ENCODE measurements at places on chromosomes 3 and 15.

DNA sequence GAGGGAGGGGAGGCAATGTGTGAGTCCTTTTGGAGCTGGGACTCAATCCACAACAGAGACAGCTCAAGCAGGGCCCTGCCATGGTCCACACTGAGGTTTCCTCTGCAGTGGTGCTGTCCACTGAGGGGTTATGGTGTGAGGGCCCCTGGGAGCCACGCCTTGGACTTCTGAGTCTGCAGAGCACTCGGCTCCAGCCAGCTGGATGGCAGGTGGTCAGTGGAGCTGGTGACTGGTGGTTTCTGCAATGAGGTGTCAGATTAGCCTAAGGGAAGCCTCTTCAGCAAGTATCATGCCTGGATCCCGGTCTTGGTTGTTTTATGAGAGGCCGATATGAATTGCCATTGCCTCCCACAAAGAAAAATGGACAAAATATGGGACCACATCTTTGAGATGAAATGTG is 21.7 kb downstream of the LSM3 start:
- no peak for DNase-seq

GRCh38 chr3:96267577-96267976 is 546.8 kb upstream of the EPHA6 start:
- no peak for DNase-seq

DNA sequence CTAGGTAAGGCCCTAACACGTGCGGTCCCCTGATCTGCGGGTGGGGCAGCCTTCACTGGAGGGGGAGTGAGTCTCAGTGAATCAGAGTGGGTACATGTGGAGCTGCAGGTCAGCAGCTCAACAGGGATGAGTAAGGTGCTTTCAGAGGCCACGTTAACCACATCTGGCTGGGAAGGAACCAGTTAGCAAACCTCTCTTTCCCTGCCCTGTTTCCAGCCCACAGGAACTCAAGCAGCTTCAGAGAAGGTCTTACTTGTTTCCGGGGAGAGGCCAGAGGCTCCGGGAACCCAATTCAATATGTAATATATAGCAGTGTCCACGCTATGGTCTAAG is 175.3 kb downstream of the XXYLT1 start:
- DNase-seq = no peak

DNA sequence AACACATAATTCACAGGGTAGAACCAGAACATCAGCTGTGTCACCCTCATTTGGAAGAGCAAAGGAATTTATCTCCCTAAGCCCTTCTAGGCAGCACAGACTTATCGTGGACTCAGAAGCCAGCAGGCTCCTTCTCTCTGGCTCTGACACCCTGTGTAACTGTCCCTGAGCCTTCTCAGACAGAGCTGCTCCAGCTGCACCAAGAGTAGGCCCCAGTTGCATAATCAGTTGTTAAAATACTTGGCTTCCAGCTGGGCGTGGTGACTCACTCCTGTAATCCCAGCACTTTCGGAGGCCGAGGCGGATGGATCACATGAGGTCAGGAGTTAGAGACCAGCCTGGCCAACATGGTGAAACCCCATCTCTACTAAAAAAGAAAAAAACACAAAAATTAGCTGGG is 49.4 kb upstream of the ACVR2B start:
- DNase-seq = no peak

DNA sequence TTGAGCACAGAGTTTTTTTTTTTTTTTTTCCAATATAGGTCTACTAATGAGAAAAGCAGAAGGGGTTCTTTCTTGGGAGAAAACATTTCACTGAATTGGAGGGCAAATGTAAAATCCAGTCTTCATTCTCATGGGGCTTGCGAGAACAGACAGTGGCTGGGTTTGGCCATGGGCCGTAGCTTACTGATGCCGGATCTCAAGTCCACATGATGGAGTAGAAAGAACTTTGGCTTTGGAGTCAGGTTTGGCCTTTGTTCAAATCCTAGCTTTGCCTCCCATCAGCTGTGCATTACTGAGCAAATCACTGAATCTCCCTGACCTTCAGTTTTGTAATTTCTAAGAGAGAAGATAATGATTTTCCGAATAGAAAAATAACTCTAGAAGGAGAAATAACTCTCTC is 59.7 kb downstream of the LMCD1 start:
- no peak for DNase-seq

GRCh38 chr15:35040339-35041255 is 44.5 kb downstream of the NANOGP8 start:
- no peak for DNase-seq

DNA sequence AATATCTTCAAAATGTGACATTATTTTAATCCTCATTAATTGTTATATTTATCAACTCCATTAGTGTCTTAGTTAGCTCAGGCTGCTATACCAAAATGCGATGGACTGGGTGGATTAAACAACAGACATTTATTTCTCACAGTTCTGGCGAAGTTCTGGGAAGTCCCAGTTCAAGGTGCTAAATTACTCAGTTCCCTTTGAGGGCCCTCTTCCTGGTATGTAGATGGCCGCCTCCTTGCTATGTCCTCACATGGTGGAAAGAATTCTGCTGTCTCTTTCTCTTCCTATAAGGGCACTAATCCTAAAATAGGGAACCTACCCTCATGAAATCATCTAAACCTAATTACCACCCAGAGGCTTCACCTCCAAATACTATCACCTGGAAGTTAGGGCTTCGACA is 38.8 kb upstream of the DUT start:
- DNase-seq = no peak

DNA sequence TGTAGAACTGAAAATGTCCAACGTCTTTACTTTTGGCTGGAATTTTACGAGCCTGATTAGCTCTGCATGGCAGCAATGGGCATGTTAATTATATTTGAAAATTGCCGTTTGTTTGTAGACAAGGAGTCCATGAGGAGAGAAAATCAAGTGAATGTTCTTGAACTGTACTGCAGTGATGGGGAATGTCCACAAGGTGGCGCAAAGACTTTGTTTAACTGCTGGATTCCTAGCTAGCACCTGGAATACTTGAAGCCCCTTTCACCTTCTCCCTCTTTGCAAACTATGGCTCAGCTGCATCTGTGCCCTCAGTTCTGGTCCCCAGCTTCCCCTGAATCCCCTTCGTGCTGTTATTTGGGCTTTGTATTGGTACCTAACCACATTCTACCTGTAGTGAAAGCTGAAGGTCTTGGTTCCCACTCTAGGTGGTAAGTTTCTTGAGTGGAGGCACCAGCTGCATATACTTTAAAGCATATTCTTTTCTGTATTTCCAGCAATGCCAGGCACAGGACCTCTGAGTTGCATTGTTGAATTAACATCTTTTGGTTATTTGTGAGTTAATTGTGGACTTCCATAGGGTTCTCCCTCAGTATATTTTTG is 25.3 kb downstream of the EXOG start:
- DNase-seq = peak; percentile 18

GRCh38 chr3:178275311-178275710 is 260.9 kb upstream of the KCNMB2 start:
- no peak for DNase-seq

- no peak for DNase-seq
Measured at GRCh38 chr3:127590282-127590592, 296 bp downstream of the TPRA1 start.

DNA sequence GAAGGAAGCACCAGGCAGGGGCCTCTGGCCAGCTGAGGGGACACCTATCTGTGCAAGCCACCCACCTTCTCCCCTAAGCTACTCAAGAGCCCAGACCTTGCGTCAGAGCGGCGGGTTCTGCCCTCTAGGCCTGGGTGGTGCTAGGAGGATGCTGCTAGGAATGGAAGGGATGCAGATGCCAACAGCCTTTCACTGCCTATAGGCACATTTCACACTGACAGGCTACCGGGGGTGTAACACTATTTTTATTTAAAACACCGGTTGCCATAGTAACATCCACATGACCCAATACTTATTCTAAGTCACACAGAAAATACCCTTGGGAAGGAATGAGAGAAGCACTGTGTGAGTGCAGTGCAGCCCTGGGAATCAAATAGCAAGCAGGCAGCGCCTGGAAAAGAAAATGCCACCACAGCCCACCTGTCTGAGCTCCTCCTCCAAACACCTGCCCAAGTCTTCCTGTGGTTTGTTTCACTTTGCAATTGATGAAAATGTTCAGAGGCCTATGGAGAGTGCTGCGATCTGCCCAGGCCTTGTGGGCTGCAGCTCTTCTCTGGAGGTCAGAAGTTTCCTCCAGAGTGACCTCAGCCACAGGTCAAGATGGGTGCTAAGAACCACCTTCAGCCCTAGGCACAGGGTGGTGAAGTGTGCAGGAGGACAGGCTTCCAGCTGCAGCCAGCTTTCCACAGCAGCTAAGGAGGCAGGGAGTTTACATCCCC is 113.5 kb upstream of the TOPAZ1 start:
- DNase-seq = no peak

DNA sequence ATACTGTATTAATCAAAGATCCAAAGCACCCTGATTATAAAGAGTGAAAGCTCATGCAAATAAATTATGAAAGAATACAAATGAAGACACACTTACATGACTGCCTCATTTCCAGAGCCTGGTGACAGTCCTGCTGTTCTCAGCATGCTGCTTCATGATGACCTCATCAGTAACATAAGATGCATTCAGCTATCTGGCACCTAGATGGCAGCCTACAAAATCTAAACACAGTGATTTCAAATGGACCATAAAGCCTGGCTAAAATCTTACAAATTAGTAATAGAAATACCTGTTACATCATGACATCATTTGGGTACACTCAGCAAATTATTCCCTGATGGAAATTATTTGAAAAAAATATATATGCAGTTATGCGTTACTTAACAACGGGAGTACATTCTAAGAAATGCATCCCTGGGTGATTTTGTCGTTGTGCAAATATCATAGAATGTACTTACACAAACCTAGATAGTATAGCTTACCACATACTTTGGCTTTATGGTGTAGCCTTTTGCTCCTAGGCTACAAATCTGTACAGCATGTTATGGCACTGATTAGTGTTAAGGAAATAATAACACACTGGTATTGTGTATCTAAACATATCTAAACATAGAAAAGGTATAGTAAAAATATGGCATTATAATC is 207.2 kb downstream of the EPHA3 start:
- DNase-seq = no peak

DNA sequence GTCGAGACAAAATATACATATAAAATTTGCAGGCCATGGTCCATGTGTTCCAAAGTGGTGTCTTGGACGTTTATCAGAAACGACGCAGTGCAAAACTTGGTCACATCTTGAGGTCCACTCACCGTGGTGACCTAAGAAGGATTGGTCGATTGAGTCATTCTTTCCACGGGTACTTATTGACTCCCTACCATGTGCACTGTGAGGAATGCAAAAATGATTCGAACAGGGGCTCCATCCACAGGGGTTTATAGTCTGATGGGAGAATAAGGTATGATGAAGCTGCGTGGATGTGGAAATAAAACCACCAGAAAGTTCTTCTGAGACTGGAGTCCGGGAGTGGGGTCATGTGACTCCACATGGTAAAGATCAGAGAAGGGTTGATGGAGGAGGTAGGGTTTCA is 185.2 kb downstream of the ITPR1 start:
- DNase-seq = no peak

DNA sequence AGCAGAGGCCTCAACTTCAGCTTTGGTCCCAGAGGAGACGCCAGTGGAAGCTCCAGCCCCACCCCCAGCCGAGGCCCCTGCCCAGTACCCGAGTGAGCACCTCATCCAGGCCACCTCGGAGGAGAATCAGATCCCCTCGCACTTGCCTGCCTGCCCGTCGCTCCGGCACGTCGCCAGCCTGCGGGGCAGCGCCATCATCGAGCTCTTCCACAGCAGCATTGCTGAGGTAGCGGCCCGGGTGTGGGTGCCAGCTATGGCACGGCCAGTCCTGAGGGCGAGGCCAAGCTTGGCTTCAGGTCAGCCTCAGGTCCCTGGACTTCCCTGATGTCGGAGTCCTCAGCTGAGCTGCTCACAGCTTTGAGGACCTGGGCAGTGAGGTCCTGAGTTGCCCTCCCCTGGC is 5.7 kb upstream of the STAB1 start:
- DNase-seq = no peak

GRCh38 chr3:26171006-26171405 is 381.1 kb downstream of the OXSM start:
- no peak for DNase-seq

GRCh38 chr3:25044762-25045710 is 383.0 kb upstream of the RARB start:
- no peak for DNase-seq

- DNase-seq = no peak
Measured at GRCh38 chr3:151460228-151460627, 633 bp downstream of the IGSF10 start.

GRCh38 chr3:130425484-130425883 is 80.0 kb downstream of the COL6A5 start:
- no peak for DNase-seq

GRCh38 chr15:67564021-67564967 is 21.8 kb downstream of the MAP2K5 start:
- no peak for DNase-seq

DNA sequence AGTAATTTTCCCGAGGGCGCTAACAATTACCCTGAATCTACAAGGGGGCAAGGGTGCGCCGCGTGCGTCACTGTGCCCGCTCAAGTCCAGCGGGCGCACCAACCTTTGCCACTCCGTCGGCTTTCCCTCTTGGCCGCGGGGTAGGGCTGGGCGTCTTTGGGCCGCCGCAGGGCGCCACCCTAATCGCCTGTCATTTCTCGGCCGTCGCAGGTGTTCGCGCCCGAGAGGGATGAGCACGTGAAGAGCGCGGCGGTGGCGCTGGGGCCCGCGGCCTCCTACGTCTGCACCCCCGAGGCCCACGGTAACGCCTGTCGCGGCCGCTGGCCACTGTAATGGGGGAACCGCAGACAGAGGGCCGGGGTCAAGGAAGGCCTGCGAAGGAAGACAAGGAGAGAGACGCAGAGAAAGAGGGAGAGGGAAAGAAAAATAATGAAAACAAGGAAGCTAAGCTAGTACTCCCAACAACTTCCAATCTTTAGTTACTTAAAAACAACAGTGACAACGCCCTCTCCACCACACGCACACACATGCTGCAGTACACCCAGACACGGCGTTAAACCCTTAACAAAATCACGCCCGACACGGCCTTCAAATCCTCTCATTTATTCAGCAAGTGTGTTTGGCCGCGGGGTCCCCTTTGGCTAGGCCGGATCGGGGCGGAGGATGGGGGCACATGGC is 3.8 kb downstream of the SKOR1 start:
- no peak for DNase-seq

DNA sequence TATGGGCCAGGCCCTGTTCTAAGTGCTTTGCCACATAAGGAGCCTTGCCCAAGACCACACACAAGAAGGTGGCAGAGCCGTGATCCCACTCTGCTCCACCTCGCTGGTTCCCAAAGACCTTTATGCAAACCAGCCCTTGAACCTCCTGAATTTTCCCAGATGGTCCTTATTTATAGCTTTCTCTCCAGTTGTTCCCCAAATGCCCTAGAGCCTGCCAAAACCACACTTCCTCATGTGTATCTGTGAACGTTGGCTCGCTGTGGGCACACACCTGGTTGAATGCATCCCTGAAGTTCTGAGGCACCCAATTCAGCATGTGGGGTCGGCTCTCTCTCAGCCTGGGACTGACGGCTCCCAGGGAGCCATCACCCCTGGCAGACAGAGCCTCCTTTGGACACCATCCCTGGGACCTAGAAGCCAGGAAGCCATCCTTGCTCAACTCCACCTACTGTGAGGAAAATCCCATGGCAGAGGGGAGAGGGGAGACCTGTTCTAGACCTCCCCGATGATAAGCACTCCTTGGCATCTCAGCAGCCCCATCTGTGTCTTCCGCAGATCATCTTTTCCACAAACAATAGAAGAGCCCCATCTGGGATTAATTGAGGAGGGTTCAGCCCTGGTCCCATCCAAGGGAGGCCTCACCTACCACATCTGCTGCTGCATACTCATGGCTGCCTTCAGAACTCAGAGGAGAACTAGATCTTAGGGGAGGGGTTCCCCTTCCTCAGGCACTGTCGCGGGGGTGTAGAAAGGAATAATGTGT is 42.3 kb upstream of the LIMD1 start:
- no peak for DNase-seq

- no peak for DNase-seq
Measured at GRCh38 chr3:66394019-66394752, 106.6 kb downstream of the LRIG1 start.

Data from stimulated activated CD4-positive, alpha-beta T cell treated with anti-CD3 and anti-CD28 coated beads, TNF-alpha, amount 100 ng/mL, for 1 hour (primary cell).